ENCODE measurements at places on chromosomes 4 and X.

DNA sequence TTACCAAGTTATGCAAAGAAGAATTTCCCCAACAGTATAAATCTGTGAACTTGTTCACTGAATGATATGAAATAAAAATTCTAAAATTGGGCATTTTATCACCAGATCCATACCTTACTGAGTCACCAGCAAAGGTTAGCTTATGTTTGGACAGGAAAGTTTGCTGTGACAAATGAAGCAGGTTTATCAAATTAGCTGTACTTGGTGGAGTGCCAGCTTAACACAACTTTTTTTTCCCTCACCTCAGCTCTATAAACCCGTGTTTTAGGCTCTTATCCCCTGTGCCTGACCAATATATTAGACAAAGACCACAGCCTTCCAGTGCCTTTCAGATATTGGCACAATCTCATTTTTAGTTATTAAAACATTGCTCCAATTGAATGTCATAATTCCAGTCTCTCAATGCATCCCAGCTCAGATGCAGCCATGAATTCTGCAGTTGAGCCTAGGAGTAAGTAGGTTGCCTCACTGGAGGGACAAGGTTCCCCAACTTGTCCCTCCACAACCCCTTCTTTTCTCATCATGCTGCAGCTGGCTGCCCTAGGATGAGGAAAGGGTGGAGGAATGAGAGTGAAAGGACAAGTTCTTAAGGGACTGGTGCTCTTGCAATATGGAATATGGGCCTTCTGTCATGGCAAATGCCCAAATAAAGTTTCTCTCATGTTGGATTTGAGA is 27.0 kb upstream of the PDGFC start:
- DNase-seq, result no peak

- no peak for DNase-seq
These were observed 78.3 kb downstream of the LARP7 start for GRCh38 chr4:112714922-112715901.

DNA sequence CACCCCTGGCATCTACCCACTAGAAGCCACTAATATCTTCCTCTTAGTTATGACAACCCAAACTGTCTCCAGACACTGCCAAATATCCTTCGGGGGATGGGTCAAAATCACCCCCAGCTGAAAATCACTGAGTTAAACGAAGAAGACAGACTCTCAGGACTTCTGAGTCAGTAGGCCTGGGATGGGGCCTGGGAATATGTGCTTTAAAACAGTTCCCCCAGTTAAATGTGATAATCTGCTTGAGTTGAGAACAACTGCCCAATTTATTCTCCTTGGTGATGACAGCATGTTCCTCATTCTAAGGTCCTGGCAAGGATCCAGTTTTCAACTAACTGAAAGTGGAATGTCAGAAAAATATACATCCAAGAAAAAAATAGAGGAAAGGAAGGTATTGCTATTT is 52.4 kb downstream of the CBLL2 start:
- no peak for DNase-seq

DNA sequence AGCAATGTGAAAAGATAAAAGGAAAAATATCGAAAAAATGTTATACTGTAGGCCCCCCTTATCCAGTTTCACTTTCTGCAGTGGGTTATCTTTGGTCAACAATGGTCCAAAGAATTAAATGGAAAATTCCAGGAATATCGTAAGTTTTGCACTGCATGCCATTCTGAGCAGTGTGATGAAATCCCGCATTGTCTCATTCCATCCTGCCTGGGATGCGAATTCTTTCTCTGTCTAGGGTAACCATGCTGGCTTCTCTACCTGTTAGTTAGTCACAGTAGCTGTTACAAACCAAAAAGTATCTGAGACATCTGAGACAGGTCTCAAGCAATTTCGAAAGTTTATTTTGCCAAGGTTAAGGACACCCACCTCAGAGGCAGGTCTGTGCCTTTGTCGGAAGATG is 170.3 kb downstream of the COX18 start:
- no peak for DNase-seq

DNA sequence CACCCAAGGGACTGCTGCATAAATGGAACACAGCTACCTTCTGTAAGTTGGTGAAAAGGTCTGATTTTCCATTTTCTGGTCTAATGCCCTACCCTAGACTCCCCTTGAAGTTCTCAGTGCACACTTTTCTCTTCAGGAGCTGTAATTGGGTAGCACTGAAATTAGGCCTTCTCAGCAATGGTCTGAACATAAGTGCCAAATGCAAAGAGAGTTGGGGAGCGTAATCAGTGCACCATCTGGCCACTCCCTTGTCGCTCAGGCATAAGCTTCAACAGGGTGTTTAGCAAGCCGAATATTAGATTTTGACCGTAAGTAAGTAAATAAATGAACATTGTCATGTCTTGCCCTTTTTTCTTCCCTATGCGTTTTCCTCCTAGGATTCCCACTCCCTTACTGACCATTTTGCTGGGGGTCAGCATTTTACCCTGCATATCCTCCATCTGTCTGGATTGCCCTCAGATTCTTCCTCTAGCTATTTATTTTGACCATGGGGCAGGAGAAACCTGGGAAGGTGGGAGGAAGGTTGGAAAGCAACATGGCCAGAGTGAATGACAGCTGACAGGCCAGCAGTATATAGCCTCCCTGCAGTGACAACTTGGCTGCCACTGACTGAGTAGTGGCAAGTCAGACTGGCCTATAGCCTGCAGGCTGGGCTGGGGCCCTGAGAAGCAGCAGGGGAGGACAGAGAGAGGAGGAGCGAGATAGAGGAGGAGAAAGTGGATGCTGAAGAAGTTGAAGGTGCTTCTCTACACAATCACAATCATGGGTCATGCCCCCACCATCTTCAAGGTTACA is 2.7 kb downstream of the NHSL2 start:
- no peak for DNase-seq

GRCh38 chrX:2934715-2935710 is 5.9 kb upstream of the ARSD start:
- DNase-seq, result no peak

- no peak for DNase-seq
These were observed 90.2 kb upstream of the FAM241A start for GRCh38 chr4:112055100-112055499.

DNA sequence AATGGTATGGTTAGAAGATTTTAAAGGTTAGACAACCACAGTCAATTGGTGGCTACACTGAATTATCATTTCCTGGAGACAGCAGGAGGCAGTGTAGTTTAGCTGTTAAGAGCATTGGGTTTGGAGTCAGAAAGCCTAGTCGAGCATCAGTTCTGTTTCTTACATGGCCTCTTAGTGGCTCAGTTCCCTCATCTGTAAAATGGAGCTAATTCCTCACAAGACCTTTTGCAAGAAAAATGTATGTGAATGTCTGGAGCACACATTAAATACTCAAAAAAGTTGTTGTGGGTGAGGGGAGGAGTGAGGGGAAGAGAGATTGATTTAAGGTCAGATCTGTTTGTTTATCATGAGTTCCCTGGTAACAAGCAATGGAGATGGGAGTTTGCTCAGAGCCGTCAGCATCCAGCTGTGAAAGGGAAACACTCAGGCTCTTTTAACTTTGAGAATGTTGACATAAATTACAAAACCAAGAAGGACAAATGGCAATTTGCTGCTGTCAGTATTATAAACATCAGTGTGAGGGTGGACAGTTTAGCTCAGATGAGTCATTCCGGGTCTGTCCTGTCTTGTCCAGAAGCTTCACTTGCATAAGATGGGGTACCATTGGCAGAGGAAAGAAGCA is 98.2 kb upstream of the PGRMC2 start:
- no peak for DNase-seq

GRCh38 chrX:2450681-2451080 is 50.1 kb downstream of the DHRSX start:
- no peak for DNase-seq

GRCh38 chr4:141027421-141027820 is 105.8 kb downstream of the RNF150 start:
- DNase-seq, result no peak

- no peak for DNase-seq
These were observed 90.7 kb upstream of the DCLK2 start for GRCh38 chr4:149987330-149988086.

DNA sequence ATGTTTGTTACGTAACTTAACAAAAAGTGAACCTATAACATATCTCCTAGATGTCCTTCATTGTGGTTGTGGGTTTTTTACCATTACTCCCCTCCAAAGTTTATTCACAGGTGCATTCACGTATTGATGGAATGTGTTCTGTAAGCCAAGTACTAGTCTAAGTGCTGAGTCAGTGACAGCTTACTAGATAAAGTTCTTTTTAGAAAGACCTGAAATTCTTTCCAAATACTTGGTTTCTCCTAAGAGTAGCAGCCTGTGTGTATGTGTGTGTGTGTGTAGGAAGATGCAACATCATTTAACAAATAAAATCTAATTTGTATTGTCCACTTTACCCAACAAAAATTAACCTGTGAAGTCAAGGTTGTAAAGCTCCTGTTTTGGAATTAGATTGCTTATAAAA is 22.1 kb downstream of the NAP1L5 start:
- DNase-seq, result no peak

- DNase-seq, result no peak
These were observed at the start of gene DCHS2 for GRCh38 chr4:154491341-154492271. TSS of gene DCHS2 (minus strand) at chr4:154491799. CDS start at chr4:154491355, 444 bp downstream.

DNA sequence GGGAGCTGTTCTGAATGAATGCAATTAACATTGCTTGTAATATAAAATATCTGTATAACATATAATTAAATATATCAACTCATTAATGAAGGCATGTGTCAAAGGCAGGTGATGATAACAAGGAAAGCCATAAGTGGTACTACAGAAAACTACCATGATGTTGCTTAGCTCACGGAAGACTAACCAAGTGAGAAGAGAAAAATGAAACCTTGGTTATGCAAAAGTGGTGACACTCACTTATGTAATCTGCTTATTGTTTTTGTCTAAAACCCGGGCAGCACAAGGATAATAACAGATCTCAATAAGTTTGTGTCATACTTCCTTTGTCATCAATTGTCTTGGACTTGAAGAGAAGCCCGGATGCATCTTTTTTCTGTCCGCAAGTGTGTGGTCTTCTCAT is 156.4 kb downstream of the HS6ST2 start:
- DNase-seq, result no peak

DNA sequence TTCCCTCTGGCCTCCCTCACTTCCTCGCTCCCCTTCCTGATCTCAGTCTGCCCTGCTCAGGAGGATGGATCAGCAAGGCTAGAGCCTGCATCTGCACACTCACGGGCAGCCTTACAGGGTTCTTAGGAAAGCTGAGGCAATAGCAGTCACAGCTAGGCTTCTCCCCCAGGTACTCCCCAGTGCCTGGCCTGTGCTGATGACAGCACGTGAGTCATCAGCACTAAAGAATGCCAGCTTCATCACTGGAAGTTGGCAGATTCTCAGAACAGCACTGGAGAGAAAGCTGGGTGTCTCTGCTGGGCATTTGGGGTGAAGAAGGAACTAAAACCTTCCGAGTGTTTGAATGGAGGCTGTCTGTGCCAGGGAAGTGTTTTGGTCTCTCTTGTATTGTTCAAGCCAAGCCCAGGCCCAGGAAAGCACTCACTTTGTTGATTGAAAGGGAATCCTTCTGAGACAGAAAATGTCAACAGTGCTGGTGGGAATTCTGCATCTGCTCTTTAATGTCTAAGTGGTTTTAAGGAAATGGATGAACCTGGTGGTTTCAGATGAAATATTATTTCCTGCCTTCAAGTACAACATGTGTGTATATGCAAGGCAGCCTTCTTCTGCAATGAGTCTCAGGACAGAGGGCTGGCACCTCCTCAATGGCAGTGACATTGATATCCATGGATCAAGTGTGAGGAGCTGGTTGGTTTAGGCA is 73.0 kb upstream of the SCOC start:
- DNase-seq, result no peak

DNA sequence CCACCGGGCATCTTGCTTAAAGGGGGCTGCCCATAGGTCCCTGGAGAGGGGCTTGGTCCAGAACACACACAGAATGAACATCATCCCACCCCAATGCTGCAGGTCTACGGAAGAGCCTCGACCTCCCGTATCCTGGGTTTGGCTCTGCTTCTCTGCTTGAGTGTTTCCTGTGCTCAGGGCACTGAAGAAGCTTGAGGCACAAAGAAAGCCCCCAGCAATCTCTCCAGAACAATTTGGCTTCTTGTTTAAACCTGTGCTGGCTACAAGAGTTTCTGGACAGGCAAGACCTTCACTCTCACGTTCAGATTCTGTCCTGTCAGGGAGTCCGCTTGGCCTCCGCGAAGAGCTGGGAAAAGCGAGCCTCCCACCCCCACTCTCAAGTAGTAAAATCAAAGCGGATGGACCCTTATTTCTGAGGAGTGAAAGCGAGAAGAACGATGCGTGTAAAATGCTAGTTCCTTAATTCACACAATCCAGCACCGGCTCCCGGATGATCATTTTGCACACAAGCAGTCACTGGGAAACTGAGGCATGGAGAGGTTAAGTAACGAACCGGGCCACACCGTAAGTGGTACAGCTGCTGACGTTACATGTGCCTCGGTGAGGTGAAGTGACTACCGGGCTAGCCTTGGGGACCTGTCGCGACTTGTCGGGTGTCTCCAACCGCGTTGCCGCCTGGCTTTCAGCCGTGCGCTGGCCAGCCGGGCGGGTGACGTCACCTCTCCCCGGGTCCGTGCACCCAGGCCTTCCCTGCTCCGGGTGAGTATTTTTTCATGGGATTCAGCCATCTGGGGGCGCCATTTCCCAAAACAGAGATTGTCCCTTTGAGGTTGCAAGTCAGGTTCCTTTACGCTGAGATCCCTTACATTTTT is 3.1 kb upstream of the SFRP2 start:
- DNase-seq, result peak; percentile 20

GRCh38 chrX:149699761-149700160 is 12.1 kb upstream of the MAGEA11 start:
- DNase-seq, result no peak

DNA sequence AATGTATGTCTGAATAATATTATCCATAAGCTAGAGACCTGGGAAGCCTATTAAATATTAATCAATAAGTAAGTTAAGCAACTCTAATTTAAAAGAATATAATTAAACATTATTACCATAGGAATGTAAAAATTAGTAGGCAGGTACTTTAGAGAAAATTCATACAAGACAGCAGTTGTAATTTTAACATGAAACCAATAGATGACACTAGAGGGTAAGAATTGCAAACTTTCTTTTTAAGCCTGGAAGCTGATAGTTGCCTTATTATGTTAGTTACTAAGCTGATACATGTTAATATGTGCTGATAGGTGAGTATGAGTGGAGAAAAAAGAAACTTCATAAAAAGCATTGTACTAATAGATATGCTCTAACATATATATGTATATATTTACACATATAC is 1157.4 kb downstream of the FAM133A start:
- no peak for DNase-seq

DNA sequence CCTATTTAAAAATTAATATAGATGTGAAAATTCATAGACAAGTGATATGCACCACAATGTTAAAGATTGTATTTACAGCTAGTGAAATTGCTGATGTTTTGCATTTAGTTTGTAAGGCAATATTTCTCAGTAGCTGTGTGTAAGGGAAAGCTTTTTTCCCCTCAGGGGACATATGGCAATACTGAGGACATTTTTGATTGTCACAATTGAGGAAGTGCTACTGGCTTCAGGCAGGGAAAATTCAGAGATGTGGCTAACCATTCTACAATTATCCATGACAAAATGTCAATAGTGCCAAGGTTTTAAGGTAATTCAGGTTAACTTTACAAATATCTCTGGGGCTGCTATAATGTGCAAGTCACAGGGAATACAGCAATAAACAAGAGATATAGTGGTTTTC is 66.1 kb upstream of the IL15 start:
- DNase-seq, result no peak
